ENCODE measurements at places on chromosomes 2 and 18.
A peak's percentile ranks its signal among the peaks of the same experiment; 100 is the strongest.

- no peak for DNase-seq
- no peaks in the 10 kb centered on the region for H3K36me3 ChIP-seq
Observed at GRCh38 chr18:74836296-74837139, 238.8 kb downstream of the ZNF407 start.

DNA sequence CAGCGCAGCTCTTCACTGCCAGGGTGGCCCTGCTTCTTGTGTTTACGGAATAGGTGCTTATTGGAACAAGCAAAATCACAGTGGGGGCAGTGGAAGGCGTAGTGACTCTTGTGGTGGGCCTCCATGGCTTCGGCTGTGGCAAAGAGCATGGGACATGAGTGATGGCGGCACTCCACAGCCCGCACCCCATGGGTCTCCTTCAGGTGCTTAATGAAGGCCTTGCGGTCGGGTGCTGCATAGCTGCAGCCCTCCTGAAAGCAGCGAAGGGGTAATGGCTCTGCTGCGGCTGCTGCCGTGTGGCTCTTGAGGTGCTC is 10.7 kb downstream of the ZNF142 start:
- no peak for DNase-seq
- no peaks in the 10 kb centered on the region for H3K27me3 ChIP-seq
- no peak overlapping the region for H3K27ac ChIP-seq
- H3K4me3 ChIP-seq: no peak overlapping the region

GRCh38 chr2:144489315-144489916 is 30.5 kb downstream of the ZEB2 start:
- H3K4me1 ChIP-seq: no peaks in the 10 kb centered on the region
- no peak overlapping the region for H3K27ac ChIP-seq
- DNase-seq: no peak
- H3K36me3 ChIP-seq: no peaks in the 10 kb centered on the region

DNA sequence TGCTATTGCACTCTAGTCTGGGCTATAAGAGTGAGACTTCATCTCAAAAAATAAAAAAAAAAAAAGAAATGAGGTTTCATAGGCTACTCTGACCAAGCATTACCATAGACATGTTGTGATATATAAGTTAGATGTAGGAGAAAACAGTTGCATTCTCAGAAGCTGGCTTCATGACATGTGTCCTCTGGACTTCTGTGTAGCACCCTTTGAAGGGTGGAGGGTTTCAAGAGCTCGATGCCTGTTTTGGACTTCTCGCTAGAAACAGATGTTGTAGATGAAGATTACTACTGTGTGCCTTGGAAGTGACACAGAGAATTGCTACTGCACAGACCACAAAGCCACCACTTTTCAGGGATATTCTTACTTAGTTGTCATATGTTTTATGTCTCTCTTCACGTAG is 91.0 kb downstream of the TMEM247 start:
- DNase-seq: no peak
- no peak overlapping the region for H3K27ac ChIP-seq
- no peaks in the 10 kb centered on the region for H3K27me3 ChIP-seq
- H3K36me3 ChIP-seq: no peaks in the 10 kb centered on the region
- peaks cover 77% of the 10 kb centered on the region for H3K4me1 ChIP-seq

DNA sequence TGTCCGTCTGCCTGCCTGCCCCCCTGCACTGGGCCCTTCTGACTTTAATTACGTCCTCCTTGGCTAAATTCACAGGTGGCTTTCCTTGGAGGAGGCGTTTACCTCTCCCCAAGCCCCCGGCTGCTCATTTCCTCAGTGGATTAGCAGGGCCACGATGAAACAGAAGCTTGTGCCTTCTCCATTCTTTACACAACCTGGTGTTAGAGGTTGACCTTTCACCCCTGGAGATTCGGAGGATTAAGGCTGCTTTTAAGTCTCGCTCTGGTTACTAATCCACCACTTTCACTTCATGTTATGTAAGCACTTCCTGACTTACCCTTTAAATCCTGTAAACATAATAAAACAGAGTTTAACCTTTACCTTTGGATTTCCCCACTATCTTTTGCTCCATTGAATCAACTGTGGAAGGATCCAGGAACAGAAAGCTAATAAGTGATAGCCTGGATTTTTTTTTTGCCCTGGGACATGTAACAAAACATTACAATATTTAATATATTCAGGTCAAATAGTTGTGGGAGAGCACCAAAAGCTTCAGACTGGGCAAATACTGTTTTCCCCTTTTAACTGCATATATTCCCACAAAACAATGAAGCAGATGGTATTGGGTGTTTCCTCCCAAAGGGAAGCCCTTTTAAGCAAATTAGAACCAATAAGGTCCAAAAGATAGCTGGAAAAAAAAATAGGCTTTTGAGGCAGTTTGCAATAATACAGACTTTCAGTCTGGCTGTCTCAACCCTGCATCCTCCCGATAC is 370.2 kb downstream of the EN1 start:
- no peak for DNase-seq
- H3K27ac ChIP-seq: no peak overlapping the region
- H3K4me1 ChIP-seq: no peaks in the 10 kb centered on the region
- no peak overlapping the region for H3K4me3 ChIP-seq
- no peaks in the 10 kb centered on the region for H3K36me3 ChIP-seq

- peak; percentile 69 for DNase-seq
- peak overlapping the region; percentile 59 for H3K4me3 ChIP-seq
- H3K27me3 ChIP-seq: no peaks in the 10 kb centered on the region
- H3K27ac ChIP-seq: peak overlapping the region; percentile 89
- peaks cover 100% of the 10 kb centered on the region for H3K4me1 ChIP-seq
Observed at GRCh38 chr2:68764041-68764805, 29.6 kb downstream of the ARHGAP25 start.

GRCh38 chr2:210568108-210568507 is 11.7 kb downstream of the CPS1 start:
- H3K27ac ChIP-seq: no peak overlapping the region
- no peaks in the 10 kb centered on the region for H3K27me3 ChIP-seq
- no peak for DNase-seq
- H3K4me3 ChIP-seq: no peak overlapping the region
- H3K36me3 ChIP-seq: no peaks in the 10 kb centered on the region

- no peaks in the 10 kb centered on the region for H3K27me3 ChIP-seq
- H3K36me3 ChIP-seq: no peaks in the 10 kb centered on the region
- H3K4me3 ChIP-seq: no peak overlapping the region
- no peaks in the 10 kb centered on the region for H3K4me1 ChIP-seq
- DNase-seq: no peak
Observed at GRCh38 chr2:210544831-210545230, 11.6 kb upstream of the CPS1 start.

GRCh38 chr2:37698931-37699481 is 27.6 kb upstream of the CDC42EP3 start:
- H3K4me1 ChIP-seq: no peaks in the 10 kb centered on the region
- H3K27ac ChIP-seq: no peak overlapping the region
- H3K36me3 ChIP-seq: no peaks in the 10 kb centered on the region
- DNase-seq: no peak
- H3K27me3 ChIP-seq: no peaks in the 10 kb centered on the region

GRCh38 chr2:238875101-238875470 is 27.2 kb downstream of the TWIST2 start:
- no peaks in the 10 kb centered on the region for H3K27me3 ChIP-seq
- no peak overlapping the region for H3K27ac ChIP-seq
- peak; percentile 78 for DNase-seq
- H3K4me1 ChIP-seq: no peaks in the 10 kb centered on the region

DNA sequence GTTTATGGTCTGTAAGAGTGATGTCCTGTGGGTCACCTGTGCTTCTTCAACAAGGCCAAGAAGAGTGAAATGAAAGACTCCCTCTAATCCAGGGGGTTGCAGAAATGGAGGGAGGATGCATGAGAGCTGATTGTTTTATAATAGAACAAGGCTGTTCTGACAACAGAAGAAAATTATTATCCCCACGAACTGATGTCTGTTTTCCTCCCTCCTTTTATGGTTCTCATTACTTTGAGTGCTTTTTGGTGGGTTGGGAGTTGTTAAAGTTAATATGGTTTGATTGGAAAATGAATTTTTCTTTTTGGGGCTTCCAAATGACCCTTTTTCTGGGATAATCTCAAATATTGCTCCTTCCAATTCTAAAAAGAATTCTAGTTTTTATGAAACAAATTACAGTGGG is 33.6 kb downstream of the GATA6 start:
- H3K27ac ChIP-seq: no peak overlapping the region
- H3K36me3 ChIP-seq: no peaks in the 10 kb centered on the region
- H3K27me3 ChIP-seq: no peaks in the 10 kb centered on the region
- no peak overlapping the region for H3K4me3 ChIP-seq
- no peaks in the 10 kb centered on the region for H3K4me1 ChIP-seq
- DNase-seq: no peak

- no peak overlapping the region for H3K4me3 ChIP-seq
- H3K27ac ChIP-seq: no peak overlapping the region
- H3K27me3 ChIP-seq: no peaks in the 10 kb centered on the region
- H3K36me3 ChIP-seq: no peaks in the 10 kb centered on the region
- no peaks in the 10 kb centered on the region for H3K4me1 ChIP-seq
Observed at GRCh38 chr2:58098254-58099095, 51.9 kb downstream of the VRK2 start.

DNA sequence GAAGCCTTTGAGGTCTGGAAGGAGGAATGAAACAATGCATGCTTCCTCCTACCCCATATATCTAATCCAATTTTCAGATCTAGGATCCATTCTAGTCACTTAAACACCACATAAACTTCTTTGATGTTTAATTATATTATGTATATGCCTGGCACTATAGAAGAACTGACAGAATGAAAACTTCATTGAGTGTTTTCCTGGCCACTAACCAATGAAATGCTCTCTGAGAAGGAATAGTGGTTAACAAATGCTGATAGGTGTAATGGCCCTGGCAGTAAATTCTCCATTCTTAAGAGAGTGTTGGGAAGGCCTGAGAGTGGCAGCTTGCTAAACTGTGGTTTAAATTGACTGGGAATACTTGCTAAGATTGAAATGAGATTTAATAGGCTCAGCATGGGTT is 710.0 kb downstream of the LRRTM4 start:
- DNase-seq: no peak
- H3K4me1 ChIP-seq: no peaks in the 10 kb centered on the region
- H3K27ac ChIP-seq: no peak overlapping the region
- H3K27me3 ChIP-seq: no peaks in the 10 kb centered on the region
- no peaks in the 10 kb centered on the region for H3K36me3 ChIP-seq

- DNase-seq: no peak
- H3K4me1 ChIP-seq: 0 out of 2 replicates have a peak, but pooled peaks cover 2% of the 10 kb centered on the region
- no peaks in the 10 kb centered on the region for H3K36me3 ChIP-seq
- no peaks in the 10 kb centered on the region for H3K27me3 ChIP-seq
- no peak overlapping the region for H3K4me3 ChIP-seq
Observed at GRCh38 chr2:18119883-18120282, 241.4 kb downstream of the KCNS3 start.

DNA sequence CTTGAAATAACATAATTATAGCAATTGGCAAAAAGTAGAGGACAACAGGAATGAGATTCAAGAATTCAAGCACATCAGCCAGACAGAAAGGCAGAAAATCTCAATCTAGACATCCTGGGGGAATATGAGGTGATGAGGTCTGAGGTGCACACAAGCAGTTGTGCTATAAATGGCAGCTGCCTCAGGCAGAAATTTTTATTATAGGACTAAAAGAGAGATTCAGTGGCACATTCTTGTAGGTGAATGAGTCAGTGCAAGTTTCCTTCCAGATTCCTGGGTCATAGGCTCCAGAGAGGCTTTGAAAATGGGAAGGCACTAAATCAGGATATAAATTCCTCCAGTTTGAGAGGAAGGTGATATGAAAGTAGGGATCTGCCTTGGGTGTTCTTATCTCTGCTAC is 127.2 kb upstream of the THSD7B start:
- DNase-seq: no peak
- no peak overlapping the region for H3K4me3 ChIP-seq

DNA sequence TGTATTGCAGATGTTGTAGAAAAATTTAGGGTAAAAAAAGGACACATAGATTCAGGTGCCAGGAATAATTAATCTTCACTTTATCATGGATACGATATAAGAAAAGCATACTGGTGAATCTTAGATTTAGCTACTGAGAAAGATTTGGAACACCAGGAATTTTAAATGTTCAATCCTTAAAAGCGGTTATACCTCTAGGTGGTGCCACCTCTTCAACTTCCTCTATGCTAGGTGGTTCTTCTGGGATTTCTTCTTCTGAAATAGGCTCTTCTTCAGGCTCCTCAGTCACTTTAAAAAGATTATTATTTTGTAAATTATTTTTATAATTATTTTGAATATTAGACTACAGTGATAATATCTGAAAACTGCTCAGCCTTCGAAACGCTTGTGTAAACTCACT is 133.1 kb downstream of the TTN start:
- peaks cover 7% of the 10 kb centered on the region for H3K4me1 ChIP-seq
- H3K27me3 ChIP-seq: no peaks in the 10 kb centered on the region
- no peak overlapping the region for H3K27ac ChIP-seq
- H3K4me3 ChIP-seq: no peak overlapping the region
- no peak for DNase-seq
- no peaks in the 10 kb centered on the region for H3K36me3 ChIP-seq

- no peaks in the 10 kb centered on the region for H3K36me3 ChIP-seq
- H3K27ac ChIP-seq: no peak overlapping the region
- H3K27me3 ChIP-seq: no peaks in the 10 kb centered on the region
- peaks cover 7% of the 10 kb centered on the region for H3K4me1 ChIP-seq
- no peak overlapping the region for H3K4me3 ChIP-seq
Observed at GRCh38 chr2:234447963-234448362, 48.9 kb downstream of the ARL4C start.

DNA sequence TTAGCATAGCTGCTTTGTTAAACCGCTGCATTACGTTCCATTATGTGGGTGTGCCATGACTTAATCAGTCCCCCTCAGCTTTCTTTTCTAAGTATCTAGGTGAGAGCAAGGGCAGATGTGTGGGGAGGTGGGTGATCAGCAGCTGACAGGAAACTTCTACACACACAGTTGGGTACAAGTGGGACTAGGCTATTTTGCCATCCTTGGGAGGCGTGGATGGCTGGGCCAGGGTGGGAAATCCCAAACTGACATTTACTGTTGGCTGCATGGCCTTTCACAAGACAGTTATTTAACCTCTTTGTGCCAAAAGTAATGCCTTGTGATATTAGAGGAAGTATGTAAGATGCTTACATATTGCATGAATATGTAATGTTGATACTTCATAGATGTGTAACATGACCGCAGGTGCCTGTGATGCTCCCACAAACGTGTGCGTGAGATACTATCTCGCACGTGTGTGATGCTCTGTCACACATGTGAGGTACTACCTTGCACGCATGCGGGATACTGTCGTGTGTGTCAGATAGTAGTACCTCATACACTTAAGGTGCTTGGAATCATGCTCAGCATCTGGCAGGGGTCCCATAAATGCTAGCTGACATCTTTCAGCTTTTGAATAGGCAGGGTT is 314.5 kb downstream of the PRKCE start:
- peaks cover 4% of the 10 kb centered on the region for H3K36me3 ChIP-seq
- H3K4me1 ChIP-seq: peaks cover 18% of the 10 kb centered on the region
- no peak for DNase-seq
- no peak overlapping the region for H3K4me3 ChIP-seq

- H3K4me1 ChIP-seq: peaks cover 46% of the 10 kb centered on the region
- H3K27ac ChIP-seq: peak overlapping the region; percentile 33
- no peak for DNase-seq
- H3K27me3 ChIP-seq: no peaks in the 10 kb centered on the region
- H3K4me3 ChIP-seq: peak overlapping the region; percentile 45
Observed at GRCh38 chr2:144431392-144431783, 88.5 kb downstream of the ZEB2 start.

Measured in Karpas-422 (cell line).